ENCODE measurements at places on chromosomes 6 and 20. TPM values are rescaled to one million over a fixed set of nuclear protein-coding genes. Genes with fewer than 3 reads are reported as not detected.

- no peak for DNase-seq
These were observed 139.6 kb upstream of the RNF24 start for GRCh38 chr20:4154958-4155411.

- DNase-seq = no peak
These were observed 316.6 kb downstream of the CDKAL1 start for GRCh38 chr6:20850686-20851416.

DNA sequence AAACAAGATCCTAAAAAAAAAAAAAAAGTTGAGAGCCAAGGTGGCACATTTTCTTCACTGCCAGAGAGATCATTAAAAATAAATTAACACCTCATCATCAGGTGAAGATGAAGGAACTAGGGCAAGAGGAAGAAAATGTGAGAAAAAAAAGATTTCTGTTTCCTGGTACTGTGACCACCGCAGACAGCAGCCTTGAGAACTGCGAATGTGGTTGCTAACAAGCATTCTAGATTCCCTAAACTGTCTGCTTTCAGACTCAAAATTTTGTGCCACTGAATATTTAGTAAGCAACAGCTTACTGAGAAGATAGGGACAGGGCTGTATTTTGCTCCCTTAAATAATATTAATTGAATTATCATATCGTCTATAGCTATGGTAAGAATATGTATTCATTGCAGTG, 24.1 kb upstream of the MBOAT1 start:
- DNase-seq = no peak

- no peak for DNase-seq
These were observed 14.4 kb downstream of the CYB5R4 start for GRCh38 chr6:83873869-83874268.

- no peak for DNase-seq
These were observed 130.7 kb downstream of the AIG1 start for GRCh38 chr6:143191361-143191760.

DNA sequence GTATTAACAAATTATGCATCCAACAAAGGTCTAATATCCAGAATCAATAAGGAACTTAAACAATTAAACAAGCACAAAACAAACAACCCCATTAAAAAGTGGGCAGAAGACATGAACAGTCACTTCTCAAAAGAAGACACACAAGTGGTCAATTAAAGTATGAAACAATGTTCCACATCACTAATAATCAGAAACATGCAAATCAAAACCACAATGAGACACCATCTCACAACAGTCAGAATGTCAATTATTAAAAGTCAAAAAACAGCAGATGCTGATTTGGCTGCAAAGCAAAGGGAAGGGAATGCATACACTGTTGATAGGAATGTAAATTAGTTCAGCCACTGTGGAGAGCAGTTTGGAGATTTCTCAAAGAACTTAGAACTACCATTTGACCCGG, 129.3 kb downstream of the PFDN4 start:
- no peak for DNase-seq

- DNase-seq = peak; percentile 47
These were observed 22.3 kb upstream of the RPP40 start for GRCh38 chr6:5025911-5026819.

DNA sequence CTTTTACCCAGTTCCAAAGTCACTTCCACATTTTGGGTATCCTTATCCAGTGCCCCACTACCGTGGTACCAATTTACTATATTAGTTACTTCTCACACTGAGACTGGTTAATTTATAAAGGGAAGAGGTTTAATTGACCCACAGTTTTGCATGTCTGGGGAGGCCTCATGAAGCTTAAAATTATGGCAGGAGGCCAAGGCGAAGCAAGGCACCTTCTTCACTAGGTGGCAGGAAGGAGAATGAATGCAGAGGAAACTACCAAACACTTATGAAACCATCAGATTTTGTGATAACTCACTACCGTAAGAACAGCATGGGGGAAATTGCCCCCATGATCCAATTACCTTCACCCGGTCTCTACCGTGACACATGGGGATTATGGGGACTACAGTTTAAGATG, 106.7 kb upstream of the SAMD5 start:
- no peak for DNase-seq

The TBC1D20 gene
- 16.3 TPM for total RNA-seq

The GSTA2 gene
- 73.7 TPM for total RNA-seq

GRCh38 chr6:122014961-122015360, 384.5 kb upstream of the HSF2 start:
- no peak for DNase-seq

DNA sequence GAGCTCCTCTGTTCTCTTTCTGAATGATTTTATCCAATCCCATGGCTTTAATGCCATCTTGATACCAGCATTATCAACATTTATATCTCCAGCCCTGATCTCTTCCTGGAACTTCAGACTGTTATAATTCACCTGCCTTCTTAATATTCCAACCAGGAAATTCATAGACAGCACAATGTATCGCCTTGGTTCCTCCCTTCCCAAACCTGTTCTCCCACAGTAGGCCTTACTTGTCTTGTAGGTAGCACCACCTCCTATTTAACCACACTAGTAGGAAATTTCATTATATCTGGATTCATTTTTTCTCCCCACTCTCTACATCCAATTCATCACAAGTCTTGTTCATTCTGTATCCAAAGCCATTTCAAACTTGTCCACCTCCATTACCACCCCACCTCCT, 106.3 kb upstream of the SHLD1 start:
- no peak for DNase-seq

The CEP85L gene
- 8.2 TPM for total RNA-seq

The EFCAB8 gene
- total RNA-seq = 0.26 TPM

DNA sequence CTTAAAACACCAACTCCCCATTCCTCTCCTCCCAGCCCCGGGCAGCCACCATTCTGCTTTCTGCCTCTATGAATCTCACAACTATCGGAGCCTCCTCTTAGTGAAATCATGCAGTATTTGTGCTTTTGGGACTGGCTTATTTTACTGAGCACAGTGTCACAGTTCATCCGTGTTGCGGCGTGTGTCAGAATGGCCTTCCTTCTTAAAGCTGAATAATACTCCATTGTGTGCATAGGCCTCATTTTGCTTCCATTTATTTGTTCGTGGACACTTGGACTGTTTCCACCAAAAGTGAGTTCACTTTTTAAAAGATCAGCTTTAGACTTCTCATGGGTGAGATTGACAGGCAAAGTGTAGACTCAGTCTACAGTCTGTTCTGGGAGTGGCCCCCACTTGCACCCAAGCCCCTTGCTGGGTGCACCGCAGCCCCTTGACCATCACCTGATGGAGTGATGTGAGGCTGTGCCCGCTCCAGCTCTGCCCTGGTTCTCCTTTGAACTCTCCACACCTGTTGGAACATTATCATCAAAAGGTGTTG, 12.6 kb downstream of the DUSP22 start:
- DNase-seq = no peak

DNA sequence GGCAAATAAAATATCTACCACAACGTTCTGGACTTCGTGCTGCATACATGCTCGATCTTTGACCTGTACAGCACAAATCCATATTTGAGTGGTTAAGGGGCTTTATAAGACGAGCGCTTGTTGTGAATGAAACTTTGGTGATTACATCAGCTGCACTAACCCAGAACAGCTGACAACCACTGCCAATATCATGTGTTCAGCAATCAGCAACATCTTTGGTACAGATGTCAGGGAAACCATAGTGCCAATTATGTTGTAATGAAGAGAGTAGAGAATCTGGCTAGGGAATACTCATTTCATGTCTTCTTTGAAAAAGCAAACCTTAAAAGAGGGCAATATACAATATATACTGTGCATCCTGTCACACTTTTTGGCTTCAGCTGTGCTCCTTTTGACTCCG, 188.6 kb upstream of the NT5E start:
- no peak for DNase-seq

DNA sequence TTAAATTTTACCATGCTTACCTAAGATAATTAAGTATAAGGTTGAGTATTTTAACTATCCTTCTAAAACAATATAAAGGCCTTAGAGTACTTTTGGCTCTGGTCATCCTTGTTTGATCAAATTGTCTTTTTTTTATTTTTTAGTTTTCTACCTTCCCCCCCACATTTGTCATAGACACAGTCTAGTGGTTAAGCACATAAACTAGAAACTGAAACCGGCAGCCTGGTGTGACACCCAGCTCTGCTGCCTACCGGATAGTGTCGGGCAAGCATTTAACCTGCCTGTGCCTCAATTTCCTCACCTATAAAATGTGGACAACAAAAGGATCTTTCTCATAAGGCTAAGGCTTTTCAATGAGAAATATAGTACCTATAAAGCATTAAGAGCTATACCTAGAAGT, 21.6 kb upstream of the TULP4 start:
- no peak for DNase-seq

DNA sequence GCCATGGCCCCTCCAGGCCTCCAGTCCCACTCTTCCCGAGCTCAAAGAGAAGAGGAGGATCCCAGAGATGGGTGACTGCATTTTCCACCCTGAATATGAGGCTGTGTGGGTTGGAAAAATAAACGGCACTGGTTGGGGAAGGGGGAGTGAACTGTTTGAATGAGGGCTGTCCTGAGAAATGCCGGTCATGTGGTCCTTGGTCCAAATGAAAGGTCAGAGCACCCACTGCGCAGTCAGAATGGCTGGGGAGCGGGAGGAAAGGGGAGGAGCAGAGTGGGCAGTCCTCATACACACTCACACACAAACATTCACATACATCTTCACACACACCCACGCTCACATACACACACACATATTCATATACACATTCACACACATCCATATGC, 83.1 kb downstream of the MRPL14 start:
- no peak for DNase-seq

The SCGN gene
- total RNA-seq = 38.1 TPM

DNA sequence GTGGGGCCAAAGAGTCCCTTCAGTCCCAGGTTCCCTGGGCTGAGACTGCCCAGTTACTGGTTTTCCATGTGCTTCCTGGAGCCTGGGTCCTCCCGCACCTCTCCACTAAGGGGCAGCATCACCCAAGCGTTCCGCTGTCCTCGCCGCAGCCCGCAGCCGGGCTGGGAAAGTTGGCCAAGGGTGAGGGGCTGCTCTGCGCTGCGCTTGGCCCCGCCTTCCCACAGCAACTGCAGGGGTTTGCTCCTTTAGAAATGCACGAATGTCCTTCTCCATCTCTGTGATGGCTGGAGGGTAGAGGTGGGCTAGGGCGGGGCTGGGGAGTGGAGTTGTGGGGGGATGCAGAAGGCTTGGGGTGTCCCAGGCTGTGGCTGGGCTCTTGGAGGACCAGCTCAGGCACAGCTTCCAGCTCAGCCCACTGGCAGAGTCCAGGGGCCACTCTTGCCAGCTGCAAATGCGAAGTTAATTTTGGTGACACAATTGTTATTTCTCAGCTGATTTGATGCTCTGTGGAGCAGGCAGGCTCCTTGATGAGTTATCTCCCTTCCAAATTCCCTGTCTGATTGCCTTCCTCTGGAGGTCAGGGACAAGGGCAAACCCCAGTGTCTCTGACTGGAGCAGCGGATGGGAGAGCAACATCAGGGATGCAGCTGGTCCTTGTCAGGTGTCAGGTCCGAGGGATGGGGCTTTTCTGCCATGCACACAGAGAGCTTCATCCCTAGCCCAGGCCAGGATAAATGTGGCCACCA, 63.2 kb downstream of the NOL4L start:
- peak; percentile 81 for DNase-seq

DNA sequence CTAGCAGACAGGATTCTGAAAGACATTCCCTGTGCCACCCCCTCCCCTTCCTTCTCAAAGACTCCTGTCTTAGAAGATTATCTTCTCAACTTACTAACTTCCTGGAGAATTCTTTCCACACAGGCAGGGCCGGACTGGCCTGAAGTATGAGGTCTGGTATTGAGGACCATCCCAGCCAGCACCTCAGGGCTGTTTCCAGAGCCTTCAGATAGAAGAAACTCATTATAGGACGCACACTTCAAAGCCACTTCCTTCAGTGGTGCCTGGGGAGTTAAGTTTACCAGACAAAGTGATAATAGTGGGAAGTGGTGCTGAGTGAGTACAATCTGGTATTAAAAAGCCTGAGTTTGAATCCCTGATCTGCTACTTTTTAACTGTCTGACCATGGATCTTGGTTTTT, 15.6 kb downstream of the KCNS1 start:
- no peak for DNase-seq

DNA sequence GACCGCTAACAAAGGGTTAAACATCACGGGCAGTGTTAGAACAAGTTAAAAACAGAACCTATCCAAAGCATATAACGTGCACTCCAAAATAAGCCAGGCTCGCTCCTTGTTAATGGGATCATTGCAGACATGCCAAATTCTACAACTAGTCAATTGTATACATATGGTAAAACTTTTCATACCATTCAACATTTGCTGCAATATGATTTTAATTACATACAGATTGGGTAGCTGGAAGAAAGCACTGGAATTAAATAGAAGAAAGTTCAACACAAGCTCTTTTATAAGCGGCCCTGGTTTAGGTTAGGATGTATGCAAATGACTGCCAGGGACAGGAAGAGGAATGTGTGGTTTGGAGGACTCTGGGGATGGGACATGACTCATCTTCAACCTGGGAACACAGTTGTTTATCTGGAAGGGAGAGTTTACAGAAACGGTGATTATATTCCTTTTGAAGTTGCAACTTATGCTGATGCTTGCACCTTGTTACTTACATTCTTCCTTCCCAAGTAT, 62.5 kb upstream of the TIAM2 start:
- no peak for DNase-seq

DNA sequence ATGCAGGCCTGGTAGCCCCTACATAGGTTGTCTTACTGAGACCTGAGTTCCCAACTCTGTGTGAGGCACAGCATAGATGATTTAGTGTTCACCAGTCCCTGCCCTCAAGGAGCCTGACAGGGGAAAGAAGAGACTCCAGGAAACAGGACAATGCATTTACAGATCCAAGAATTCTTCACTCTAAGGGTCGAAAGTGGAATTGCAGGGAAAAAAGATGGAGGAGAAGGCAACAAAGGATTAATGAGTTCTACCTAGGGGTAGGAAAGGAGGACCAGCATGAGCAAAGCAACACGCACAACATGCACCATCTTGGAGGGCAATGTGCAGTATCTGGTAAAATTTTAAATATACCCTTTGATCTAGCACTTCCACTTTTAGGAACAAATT, 5.9 kb downstream of the SPAG4 start:
- DNase-seq = no peak

The RTN4IP1 gene
- 3.6 TPM for total RNA-seq

GRCh38 chr6:8530785-8531435, 95.6 kb upstream of the SLC35B3 start:
- DNase-seq = no peak

DNA sequence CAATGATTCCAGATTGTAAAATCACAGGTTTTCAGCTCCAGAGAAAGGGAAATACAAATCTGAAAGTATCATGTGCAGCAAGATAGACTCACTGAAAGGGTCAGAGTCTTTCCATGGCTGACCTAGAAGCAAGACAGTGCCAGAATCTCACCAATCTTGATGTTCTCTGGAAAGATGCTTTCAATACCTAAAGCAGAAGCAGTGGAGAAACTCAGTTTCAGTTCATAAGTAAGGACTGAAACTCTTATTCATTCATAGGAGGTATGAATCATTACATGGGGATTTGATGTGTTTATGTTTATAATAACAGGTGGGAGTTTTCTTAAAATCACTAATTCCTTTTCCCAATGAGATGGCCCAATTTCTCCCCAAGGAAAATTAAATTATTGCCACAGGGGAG, 42.5 kb downstream of the SLC2A12 start:
- DNase-seq = no peak

- peak; percentile 1 for DNase-seq
These were observed 84.2 kb upstream of the BHLHE23 start for GRCh38 chr20:63090682-63091571.

The PTCRA gene
- not detected for total RNA-seq

The LINC00237 gene
- total RNA-seq = not detected

Data from body of pancreas (tissue), 4 donors.